Activated gamma-delta T cell treated with Interleukin-2 at 50 U/mL for 16 hours (primary cell): ENCODE measurements at places on chromosomes 12 and 14.

GRCh38 chr14:89239023-89239422, 178.0 kb downstream of the FOXN3 start:
- DNase-seq: no peak

GRCh38 chr12:68350753-68351152, 18.6 kb upstream of the MDM1 start:
- no peak for DNase-seq

- no peak for DNase-seq
Measured at GRCh38 chr14:102899516-102899900, 23.0 kb upstream of the AMN start.

- DNase-seq: no peak
Measured at GRCh38 chr14:25042362-25043299, 7.3 kb downstream of the STXBP6 start.

DNA sequence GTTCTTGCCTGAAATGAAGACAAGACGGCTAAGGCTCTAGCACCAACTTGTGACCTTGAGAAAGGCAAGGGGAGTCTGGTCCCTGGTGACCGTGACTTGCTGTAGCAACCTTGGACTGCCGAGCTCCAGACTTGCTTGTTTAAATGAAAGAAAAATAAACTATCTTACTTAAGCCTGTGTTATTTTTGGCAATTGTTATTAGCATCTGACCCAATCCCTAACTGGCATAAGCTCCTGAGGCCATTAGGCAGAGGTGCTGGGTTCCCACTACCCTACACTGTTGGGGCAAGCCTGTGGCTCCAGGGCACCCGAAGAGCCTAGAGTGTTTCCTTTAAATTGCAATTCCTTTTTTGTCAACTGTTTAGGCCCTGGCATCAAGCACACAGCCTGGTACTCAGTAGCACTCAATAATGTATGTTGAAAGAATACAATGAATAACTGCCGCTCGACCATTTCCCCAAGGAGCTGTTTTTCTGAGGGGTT, 106.9 kb upstream of the HIF1A start:
- DNase-seq: no peak

DNA sequence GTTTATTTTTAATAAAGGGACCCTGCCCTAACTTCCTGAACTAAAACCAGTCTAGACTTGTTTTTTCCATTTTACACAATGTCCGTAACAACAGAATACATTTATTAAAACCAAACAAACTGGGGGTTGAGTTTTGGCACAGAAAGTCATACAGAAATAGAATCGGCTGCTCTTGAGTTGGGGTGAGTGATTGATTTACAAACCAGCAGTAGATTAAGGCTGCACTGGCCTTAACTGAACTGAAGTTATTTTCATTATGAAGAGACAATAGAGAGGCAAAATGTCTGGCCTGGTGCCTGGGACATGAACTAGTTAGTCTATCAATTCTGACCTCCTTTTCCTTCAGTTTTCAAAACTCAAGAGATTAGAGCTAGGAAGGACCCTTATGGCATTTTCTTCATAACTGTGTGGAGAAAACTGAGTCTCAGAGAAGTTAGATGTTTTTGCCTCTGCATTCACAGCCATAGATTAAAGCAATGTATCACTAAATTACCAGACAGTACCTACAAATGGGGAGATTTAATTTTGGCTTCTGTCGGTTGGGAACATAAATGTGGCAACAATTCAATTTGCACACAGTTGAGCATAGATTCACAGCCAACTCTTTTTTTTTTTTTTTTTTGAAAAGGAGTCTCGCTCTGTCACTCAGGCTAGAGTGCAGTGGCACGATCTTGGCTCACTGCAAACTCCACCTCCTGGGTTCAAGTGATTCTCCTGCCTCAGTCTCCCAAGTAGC, 19.8 kb upstream of the MGP start:
- DNase-seq: no peak

DNA sequence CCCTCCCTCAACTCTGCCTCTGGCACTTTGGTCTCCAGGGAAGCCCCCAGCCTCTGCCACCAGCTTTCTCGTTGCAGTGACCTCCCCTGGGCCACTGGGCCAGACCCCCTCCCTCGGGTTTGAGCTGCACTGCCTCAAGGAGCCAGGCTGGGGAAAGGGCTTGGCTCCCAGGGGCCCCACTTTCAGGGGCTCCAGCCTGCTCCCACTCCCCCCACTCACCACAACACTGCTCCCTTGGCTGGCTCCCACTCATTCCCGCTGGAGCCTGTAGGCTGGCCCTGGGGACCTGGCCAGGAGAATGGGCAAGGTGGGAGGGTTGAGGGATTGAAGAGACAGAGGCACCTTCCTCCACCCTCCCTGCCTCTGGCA, 19.3 kb upstream of the KIF26A start:
- no peak for DNase-seq

DNA sequence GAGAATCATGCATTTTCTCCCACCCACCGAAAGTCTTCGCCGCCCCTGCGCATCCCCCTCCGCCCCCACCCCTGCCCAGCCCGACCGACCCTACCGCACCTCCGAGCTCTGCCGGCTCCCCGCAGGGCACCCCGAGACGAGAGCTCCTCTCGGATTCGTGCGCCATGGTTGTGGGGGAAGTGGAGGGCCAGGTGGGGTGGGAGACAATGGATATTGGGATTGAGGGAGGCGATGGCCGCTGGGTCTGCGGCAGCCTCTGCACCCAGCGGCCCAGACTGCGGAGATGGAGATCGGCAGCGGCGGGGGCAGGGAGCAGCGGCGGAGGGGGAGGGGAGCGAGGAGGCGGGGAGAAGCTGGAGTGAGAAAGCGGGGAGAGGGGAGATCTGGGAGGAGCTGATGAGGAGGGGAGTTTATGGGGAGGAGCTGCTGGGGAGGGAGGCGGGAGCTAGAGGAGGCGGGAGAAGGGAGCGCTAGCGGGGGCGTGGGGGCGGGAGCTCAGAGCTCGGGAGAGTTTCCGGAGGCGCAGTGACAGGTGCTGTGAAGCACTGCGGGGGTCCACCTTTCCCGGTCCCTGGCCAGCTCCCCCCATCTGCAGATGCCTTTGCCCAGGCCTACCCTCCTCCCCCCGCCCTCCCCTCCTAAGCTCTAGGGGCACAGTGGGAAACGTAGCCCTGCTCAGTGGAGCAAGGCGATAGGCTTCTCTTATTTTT, at the start of gene SALL2:
Gene SALL2 (minus strand): TSS at position 385 of the 710 bp plus-strand sequence. CDS start 219 bp downstream, at position 166.
- peak; percentile 53 for DNase-seq

DNA sequence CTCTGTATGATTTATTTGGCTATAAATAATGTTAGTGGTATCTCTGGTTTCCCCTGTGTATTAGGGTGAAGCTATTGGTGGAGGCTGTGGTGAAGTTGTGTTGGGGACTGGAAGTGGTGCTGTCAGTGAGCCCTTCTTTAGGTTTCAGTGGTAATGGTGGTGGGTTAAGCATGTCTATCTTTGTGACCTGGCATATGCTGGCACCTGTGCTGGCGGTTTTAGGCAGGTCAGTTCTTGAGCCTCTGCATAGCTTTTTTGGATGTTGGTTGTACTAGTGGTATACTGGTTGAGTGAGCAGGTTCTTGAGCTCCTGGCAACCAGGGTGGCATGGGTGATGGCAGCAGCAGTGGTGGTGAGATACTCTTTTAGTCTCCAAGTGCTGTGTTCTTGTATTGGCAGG, 161.9 kb upstream of the CAND1 start:
- no peak for DNase-seq

DNA sequence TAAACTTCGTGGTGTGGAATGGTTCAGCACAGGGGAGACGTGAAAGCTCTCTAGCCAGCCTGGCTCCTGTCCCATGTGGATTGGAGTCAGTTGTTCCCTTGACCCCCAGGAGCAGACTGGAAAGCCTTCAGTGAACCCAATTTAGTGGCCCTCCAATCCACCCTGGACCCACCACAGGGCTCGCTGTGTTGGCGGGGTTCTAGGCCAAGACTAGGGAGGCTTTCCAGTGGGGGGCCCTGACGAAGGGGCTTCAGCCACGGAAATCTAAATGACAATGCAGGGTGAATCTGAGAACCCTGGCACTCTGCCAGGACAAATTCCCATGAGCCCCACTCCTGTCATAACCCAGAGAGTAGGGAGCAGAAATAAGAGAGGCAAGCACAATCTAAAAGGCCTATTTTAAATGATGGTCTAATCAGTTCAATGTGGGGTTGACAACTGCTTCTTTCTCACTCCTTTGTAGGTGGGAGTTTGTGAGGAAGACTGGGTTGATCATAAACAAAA, 110.8 kb downstream of the SLC35F4 start:
- DNase-seq: no peak

- DNase-seq: no peak
Measured at GRCh38 chr12:113239288-113239771, 18.1 kb downstream of the TPCN1 start.

GRCh38 chr12:4985820-4986219, 57.9 kb upstream of the KCNA5 start:
- DNase-seq: no peak

DNA sequence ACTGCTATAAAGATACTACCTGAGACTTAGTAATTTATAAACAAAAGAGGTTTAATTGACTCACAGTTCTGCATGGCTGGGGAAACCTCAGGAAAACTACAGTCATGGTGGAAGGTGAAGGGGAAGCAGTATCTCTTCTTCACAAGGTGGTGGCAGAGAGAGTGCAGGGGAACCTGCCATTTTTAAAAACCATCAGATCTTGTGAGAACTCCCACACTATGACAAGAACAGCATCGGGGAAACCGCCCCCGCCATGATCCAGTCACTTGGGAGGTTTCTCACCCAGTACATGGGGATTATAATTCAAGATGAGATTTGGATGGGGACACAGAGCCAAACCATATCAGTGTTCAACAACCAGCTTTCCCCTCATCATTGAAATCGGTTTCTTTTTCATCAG, 49.9 kb downstream of the AEBP2 start:
- no peak for DNase-seq

DNA sequence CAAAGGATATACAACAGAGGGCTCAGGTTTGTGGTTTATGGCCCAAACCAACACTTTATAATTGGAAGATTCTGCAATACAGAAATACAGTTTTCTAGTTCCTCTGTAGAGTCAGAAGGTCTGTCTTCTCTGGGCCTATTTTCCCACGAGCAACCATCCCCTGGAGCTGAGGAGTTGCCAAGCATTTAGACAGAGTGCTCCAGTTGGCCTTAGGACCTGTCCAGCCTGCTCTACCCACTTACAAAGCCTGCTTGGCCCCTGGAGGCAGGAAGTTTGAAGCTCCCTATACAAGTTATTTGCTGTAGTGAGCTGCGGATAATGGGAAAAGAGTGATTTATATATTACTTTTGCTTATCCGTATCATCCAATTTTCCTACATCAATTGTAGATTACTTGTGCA, 60.8 kb upstream of the HSPB8 start:
- no peak for DNase-seq

DNA sequence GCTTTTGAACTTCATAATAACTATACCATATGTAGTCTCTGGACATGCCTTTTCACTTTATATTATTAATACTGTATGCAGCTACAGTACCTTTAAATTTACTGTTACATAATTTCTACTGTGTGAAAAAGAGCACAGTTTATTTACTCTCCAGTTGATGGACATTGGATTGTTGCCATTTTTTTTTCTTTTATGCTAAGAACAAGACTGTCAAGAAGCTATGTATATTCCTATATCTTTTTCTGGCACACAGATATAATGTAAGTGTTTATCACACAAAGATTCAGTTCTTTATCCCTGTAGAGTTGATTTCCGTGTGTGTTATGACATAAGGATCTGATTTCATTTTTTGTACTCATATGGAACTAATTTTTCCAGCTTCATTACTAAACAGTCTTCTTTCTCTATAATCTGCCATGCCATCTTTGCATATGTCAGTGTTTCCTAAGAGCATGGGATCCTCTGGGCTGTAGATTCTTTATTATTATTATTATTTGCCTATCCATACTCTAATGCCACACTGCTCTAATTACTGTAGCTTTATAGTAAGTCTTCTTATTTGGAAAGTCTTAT, 593.0 kb upstream of the ATP2B1 start:
- DNase-seq: no peak

DNA sequence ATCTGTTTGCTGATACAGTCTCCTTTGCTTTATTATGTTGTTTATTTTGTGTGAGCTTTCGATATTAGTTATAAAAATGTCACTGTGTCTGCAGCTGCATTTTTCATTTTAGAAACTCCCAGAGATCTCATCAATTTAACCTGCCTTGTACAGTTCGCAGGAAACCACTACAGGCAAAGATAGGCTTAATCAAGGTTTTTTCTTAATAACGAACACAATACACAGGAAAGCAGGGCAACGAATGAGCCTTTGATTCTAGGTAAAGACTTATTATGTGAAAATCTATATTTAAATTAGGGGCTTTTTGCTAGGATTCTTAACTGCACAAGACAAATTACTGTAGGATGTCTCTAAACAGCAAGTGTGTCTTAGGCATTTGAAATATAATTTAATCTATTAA, 191.9 kb downstream of the RGS6 start:
- DNase-seq: no peak
